Stimulated activated CD8-positive, alpha-beta memory T cell treated with anti-CD3 and anti-CD28 coated beads, Interleukin-7, amount 100 ng/mL, for 1 hour (primary cell): ENCODE measurements at places on chromosomes 13 and 19.

DNA sequence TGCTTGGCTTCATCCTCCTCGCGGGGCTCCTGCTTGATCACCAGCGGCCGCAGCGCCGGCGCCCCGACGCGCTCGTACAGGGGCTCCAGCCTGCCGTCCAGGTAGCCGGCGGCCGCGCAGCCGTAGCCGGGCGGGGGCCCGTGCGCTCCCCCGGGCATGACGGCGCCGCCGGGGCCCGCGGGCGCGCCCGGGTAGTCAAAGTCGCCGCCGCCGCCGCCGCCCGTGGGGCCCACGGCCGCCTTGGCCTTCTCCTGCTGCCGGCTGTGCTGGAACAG, 497 bp downstream of the CEBPA start:
- no peak for DNase-seq

GRCh38 chr19:10604460-10604980, 17.4 kb upstream of the AP1M2 start:
- DNase-seq: no peak

DNA sequence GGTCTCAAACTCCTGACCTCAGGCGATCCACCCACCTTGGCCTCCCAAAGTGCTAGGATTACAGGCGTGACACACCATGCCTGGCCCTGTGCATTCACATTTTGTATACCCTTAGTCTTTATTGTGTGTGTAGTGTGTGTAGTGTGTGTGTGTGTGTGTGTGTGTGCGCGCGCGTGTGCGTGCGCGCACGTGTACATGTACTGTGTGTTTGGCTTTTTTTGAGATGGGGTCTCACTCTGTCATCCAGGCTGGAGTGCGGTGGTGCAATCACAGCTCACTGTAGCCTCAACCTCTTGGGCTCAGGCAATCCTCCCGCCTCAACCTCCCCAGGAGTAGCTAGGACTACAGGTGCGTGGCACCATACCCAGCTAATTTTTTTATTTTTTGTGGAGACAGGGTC, 22.1 kb downstream of the ITM2B start:
- DNase-seq: no peak

GRCh38 chr19:5563935-5564612, 3.7 kb downstream of the TINCR start:
- no peak for DNase-seq

DNA sequence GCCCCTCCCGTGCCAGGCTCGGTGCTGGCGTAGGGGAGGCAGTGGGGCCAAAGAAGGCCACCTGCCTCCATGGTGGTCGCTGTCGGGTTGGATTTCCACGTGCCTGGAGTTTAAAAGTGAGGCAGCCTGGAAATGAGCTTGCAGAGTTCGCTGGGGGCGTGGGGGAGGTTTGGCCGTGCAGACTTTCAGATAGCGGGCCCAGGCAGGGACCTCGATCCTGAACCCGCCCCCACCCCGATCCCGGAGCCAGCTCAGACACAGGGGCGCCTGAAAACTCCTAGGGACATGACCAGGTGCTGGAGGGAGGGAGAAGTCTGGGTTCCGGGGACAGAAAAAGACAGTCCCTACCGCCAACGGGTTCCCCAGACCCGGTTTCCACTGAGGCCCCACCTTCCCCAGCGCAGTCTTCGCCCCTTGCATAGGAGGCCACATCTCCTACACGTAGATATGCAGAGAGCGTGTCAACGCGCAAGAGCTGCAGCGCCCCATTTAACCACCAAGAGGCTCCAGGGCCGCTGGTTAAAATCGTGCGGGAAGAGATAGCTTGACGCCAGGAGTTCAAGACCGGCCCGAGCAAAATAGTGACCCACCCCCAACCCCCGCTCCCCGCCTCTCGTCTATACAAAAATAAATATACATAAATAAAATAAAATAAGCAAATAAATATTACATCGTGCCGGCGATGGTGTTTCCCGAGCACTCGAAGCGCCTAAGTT, 8.5 kb downstream of the CCDC8 start:
- no peak for DNase-seq

DNA sequence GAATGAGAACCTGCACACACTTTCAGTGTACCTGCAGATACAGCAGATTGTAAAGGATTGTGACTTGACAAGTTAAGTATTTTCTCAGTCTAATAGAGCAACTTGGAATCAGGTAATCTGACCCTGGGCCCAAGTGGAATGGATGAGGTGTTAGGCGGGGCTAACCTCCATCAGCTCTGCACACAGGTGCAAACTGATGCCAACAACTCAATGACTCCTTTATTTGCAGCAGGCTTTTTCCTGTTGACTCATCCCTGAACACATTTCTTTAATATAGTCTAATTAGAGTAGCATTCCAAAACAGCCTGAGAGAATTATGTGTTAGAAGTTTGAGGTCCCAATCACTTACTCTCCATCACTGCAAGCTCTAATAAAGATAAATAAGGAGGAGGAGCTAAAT, 48.8 kb downstream of the TPT1 start:
- no peak for DNase-seq

DNA sequence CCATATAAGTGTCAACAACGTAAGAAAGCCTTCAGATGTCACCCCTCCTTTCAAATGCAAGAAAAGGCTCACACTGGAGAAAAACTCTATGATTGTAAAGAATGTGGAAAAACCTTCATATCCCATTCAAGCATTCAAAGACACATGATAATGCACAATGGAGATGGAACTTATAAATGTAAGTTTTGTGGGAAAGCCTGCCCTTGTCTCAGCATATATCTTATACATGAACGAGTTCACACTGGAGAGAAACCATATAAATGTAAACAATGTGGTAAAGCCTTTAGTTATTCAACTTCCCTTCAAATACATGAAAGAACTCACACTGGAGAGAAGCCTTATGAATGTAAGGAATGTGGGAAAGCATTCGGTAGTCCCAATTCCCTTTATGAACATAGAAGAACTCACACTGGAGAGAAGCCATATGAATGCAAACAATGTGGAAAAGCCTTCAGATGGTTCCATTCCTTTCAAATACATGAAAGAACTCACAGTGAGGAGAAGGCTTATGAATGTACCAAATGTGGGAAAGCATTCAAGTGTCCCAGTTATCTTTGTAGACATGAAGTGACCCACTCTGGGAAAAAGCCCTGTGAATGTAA, 11.1 kb downstream of the ZNF844 start:
- no peak for DNase-seq

GRCh38 chr13:32415019-32415418, 12.9 kb downstream of the N4BP2L1 start:
- DNase-seq: no peak

DNA sequence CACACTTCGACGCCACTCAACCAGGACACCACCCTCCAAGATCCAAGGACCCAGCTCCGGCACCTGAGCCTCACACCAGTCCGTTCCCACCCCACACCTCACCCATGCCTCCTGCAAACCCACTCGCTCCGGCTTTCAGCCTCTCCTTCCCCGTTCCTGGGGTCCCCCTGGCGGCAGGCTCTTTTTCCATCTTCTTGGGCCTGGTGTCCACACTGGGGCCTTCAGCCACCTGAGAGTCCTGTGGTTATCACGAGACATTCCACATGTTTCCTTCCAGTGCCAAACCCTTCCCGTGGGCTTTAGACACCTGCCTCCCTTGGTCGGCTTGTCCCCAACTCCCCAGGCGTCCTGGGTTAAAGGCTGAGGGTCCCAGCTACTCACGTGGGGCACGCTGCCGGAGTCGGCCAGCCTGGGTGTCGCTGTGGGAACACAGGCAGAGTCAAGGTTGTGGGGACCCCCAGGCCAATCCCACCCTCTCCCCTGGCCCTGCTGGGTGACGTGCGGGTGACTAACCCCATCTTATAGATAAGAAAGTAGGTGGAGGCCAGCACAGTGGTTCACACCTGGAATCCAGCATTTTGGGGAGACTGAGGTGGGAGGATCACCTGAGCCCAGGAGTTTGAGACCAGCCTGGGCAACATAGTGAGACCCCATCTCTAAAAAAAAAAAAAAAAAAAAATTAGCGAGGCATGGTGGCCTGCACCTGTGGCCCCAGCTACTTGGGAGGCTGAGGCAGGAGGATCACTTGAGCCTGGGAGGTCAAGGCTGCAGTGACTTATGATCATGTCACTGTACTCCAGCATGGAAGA, 1.9 kb downstream of the JSRP1 start:
- DNase-seq: no peak

GRCh38 chr13:101291206-101291605, 125.1 kb downstream of the NALCN start:
- DNase-seq: no peak

- DNase-seq: no peak
Measured at GRCh38 chr19:58277748-58278540, 811 bp upstream of the ZNF8 start.

DNA sequence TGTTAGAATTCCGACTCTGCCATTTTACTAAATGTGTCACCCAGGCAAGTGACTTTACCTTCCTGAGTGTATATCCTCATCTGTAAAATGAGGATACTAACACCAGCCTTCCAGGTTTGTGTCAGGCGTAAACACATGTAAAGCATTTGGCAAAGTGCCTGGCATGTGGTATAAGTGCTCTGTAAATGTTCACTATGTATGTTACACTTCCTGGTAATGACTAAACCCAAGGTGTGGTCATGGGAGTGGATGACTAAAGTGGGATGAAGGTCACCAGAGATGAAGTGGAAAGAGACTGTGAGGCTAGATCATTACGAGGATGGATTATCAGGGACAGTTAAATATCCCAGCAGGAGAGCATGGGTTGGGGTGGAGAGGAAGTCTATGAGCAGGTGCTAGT, 25.6 kb downstream of the DEDD2 start:
- DNase-seq: no peak

GRCh38 chr13:92547266-92547665, 679.3 kb upstream of the GPC6 start:
- DNase-seq: no peak
